Stimulated activated CD8-positive, alpha-beta memory T cell treated with anti-CD3 and anti-CD28 coated beads, Interleukin-7, amount 100 ng/mL, for 1 hour (primary cell): ENCODE measurements at places on chromosomes 7 and 10.

DNA sequence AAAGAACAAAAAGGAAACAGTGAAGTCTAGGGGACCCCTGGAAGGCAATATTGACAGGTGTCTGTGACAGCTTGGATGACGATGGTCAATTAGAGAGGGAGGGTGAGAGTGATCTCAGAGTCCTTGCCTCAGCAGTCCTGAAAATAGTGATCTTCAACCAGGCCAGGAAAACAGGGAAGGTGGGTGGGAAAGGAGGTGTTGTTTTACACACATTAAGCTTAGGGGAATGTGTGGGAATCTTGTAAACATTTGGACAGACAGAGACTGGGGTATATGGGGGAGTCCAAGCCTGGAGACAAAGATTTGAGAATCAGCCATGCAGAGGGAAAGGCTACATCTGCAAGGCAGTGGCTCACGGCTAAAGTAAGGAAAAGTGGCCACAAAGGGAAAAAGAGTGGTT lies 27.5 kb upstream of the CCNY start:
- DNase-seq, result no peak

DNA sequence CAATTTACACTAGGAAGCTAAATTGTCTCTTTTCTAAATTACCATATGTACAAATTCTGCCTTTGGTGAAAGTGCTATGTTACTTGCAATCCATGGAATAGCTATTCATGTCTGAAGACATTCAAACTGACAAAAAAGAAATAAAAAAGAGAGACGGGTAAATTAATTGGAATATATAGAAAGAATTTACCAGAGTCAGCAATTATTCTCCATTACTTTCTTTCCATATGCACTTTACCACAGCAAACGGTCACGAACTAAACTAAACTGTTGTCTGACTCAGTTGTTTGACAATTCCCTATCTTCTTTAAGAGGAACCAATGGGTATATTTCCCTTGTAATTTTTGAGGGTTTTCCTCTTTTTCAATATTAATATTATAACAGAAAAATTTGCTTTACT lies 85.7 kb downstream of the HOXA1 start:
- DNase-seq, result no peak

DNA sequence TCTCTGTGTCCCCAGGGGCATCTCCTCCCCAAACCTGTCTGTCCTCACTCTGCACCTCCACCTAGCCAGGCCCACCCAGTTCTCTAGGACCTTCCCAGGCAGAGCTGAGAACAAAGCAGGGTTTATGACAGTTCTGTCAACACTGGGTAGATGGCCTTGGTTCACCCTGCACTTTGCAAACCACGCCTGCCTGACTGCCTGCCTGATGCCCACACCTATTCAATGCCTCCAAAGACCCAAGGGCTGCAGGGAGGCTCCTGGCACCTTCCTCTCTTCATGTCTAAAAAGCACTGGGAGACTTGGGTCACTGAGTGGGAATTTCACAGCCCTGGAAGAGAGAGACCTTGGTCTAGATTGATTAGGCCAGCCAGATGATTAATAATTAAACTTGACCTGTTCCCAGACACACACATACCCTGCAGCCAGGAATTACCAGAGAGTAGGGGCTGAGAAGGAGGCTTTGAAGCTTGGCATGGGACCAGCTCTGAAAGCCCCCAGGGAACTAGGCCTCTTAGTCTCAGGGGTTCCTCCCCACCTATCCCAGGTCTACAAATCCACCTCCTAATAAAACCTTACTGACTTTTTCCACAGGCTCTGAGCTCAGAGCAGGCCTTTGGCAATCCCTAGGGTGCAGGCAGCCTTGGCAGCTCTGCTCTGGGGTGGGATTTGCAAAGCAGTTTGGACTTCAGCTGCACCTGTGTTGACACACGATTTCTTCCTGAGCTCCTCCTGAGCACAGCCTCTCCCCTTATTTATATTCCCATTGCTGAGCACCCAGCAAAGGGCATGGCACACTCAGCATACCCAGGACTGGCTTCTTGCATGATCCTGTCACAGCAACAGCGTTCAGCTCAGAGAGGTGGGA lies 25.7 kb upstream of the PDCD4 start:
- no peak for DNase-seq

- no peak for DNase-seq
Measured at GRCh38 chr10:27745732-27746396, at the start of gene MKX. TSS of gene MKX (minus strand) at chr10:27745819. CDS start at chr10:27743415, 2,404 bp downstream.

DNA sequence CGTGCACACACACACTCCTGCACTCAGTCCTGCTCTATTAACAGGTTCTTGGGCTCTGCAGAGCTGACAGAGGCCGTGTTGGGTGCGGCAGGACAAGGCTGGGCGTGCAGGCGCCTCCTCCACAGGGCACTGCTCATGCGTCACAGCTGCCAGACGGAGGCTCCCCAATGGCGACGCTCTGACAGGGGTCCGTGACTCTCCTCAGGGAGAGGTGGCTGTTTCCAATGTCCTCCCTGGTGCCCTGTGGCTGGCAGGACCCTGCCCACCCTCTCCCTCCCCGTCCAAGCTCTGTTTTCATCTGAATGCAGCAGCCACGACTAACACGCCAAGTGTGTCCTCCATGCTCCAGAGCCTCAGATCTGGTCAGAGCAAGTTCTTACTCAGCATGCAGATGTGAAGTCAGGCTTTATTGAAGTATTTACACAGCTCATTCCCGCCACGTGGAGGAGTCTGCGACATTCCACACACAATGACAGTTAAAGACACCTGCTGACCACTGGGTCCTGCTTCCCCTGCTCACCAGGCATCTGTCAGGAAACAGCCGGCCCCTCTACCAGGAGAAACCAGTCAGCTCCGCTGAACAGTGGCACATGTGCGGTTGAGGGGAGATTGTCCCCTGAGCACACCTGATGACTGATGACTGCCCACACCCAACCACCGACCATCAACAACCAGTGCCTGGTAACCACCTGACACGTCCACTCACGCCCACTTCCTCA lies 116.7 kb downstream of the VIPR2 start:
- no peak for DNase-seq

GRCh38 chr10:24826009-24826408 lies 102.3 kb upstream of the ARHGAP21 start:
- no peak for DNase-seq

DNA sequence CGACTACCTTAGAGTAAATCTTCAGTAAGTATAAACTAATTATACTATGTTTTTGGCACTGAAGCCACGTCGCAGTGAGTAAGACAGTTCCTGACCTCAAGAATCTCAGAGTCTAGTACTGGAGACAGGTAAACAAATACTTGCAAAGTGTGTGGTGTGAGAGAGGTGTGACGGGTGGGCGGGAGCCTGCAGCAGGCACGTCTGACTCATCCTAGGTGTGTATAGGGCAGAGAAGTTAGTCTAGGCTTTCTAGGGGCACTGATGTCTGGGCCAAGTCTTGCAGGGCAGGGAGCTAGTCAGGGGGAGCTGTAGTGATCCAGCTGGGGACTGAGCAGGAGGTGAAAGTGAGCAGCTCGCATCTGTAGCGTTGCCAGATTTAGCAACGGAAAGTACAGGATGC lies 35.9 kb upstream of the SFTPD start:
- DNase-seq, result no peak
